ENCODE measurements at places on chromosomes 7 and 10.

DNA sequence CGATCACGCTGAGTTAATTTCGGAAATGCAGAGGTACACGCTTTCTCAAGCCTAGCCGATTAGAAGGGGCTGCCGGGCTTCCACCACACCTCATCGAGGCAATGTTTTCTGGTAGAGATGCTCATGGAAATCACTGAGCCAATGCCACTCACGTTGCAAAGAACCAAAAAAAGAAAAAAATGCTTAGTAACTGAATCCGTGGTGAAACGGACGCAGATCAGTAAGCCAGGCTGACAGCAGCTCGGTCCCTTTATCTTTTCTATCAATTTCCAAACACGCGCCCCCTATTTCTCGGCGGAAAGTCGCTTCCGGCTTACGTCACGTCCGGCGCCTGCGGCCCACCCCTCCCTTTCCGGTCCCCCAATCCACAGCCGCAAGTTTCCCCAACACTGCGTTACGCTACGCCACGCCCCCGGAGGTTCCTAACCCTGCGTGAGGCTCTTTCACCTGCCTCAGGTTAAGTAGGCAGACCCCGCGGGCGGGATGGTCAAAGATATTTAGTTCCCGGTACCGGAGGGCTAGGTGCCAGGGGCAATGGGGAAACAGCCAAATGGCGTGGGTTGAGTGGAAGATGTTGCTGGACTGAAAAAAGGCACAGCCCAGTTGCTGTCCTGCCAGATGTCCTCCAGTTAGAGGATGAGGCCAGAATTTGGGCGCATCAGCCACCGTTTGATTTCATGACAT lies at the start of gene NSUN6:
Gene NSUN6 (minus strand): TSS at position 264 of the 684 bp plus-strand sequence. CDS start 384 bp downstream, outside the sequence.
- peak; percentile 94 for DNase-seq

GRCh38 chr7:85595750-85596178 lies 408.9 kb upstream of the SEMA3D start:
- DNase-seq, result no peak

DNA sequence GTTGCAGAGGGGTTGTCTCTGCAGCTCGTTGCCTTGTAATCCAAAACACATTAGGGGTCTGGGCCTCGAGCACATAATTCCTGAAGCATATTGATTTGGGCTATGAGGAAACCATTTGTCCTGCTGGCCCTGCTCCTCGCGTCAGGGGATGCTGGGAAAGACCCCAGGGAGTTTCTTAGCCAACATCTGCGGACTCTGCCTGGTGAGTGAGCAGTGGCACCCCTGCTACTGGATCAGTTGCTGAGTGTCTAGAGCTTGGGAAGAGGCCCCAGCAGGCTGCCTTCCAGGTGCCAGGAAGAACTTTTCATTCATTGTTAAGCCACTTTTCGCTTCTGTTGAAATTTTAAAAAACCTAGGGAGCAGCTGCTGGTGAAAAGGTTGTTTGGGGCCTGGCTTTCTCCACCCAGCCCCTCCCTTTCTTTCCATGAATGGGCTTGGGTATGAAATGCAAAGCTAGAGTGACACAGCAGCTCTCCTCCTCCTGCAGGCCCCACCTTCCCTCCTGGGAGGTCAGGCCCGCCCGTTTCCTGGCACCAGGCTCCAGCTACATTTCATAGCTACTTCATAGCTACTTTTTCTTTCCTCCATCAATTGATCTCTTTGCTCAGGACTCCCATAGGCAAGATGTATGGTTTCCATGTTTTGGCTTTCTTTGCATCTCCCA lies 26.8 kb downstream of the TACR2 start:
- no peak for DNase-seq

- DNase-seq, result no peak
Observed at GRCh38 chr10:69048103-69048502, 39.8 kb upstream of the SRGN start.

DNA sequence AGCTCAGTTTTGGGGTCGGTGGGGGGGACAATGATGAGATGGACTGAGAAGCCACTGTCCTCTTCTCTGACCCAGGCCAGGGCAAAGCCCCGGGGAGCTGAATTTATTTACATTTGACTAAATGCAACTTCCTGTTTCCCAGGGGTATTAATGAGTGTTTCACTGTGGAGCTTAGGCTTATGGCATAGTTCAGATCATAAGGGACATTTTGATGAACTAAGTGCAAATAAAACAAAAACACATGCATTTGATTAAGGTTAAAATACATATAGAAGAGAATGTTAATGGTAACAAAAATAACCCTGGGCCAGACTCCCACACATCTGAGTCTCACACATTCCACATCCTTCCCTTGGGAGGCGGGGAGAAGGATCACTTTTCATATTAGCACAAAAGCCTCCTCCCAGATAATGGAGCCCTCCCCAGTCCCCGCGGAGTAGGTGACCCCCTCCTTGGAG lies 320.6 kb downstream of the FRMD4A start:
- no peak for DNase-seq

- DNase-seq, result no peak
Observed at GRCh38 chr10:113929522-113929921, 75.1 kb downstream of the NHLRC2 start.

DNA sequence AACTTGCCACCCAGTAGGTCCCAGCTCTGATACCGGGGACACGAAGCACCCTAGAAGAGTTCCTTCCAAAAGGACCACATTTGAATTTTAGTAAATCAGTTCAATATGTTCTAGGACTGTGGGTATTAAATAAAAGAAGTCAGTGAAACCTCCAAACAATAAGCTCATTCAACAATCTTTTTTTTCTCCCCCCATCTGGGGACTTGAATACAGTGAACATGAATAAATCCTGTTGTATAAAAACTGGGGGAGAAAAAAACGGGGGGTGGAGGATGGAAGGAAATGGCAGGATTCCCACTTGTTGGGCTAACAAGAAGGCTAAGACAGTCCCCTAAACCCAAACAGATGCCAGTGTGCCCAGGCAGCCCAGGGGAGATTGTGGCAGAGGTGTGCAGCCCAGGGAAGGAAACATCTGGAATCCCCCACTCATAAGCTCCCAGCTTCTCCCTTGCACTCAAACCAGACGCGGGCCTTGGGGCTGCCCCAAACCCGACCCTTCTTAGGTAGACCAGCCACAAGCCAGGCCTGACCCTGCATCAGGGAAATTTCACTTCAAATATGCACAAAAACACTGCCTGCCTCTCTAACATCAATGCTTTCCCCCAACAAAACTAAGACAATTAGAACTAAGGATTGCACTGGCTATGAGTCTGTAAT lies 8.8 kb downstream of the AFAP1L2 start:
- no peak for DNase-seq

GRCh38 chr7:18445916-18446520 lies 49.5 kb upstream of the HDAC9 start:
- DNase-seq, result no peak

DNA sequence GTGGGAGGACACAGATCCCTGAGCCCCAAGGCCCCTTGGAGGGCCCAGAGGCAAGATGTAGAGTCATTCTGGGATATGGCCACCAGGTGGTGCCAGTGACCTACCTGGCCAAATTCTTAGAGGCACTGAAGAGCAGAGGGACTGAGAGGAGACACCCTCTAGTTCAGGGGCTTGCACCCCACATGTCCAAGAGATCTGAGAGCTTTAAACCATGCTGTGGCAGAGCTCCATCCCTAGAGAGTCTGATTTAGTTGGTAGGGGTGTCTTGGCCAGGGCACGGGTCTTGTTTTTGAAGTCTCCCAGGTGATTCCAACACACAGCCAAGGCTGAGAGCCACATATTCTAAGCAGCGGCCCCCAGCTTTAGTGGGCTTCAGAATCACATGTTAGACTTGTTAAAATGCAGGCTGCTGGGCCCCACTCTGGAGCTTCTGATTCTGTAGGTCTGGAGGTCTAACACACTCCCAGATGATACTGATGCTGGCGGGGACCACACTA lies 52.5 kb downstream of the PRF1 start:
- DNase-seq, result peak; percentile 78

GRCh38 chr10:29131952-29132547 lies 156.8 kb upstream of the LYZL1 start:
- DNase-seq, result no peak

DNA sequence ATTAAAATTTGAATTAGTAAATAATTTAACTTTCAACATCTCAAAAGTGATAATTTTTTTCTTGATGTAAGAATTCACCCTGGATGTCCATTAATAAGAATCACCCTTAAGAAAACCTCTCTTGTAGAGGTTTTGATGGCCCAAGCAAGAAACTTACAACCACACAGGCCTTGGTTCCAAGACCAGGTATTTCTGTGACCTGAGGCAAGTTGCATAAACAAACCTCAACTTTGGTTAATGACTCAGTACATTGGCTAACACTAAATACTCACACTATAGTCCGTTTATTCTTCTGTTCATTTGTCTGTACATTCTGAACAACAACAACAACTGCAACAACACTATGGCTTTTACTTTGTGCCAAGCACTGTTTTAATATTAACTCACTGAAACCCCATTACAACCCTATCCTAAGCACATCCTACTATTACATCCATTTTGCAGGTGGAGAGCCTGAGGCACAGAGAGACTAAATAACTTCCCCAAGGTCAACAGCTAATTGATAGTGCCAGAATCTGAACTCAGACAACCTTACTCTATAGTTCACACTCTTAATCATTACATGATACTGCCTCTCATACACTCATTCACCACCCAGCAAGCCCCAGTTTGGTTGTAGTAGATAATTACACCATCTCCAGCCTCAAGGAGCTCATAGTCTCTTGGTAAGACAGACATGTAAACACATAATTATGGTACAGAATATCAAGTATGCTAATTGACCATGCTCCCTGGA lies 6.6 kb downstream of the ANK3 start:
- DNase-seq, result no peak

GRCh38 chr10:123988694-123989093 lies 97.1 kb upstream of the CPXM2 start:
- DNase-seq, result no peak

DNA sequence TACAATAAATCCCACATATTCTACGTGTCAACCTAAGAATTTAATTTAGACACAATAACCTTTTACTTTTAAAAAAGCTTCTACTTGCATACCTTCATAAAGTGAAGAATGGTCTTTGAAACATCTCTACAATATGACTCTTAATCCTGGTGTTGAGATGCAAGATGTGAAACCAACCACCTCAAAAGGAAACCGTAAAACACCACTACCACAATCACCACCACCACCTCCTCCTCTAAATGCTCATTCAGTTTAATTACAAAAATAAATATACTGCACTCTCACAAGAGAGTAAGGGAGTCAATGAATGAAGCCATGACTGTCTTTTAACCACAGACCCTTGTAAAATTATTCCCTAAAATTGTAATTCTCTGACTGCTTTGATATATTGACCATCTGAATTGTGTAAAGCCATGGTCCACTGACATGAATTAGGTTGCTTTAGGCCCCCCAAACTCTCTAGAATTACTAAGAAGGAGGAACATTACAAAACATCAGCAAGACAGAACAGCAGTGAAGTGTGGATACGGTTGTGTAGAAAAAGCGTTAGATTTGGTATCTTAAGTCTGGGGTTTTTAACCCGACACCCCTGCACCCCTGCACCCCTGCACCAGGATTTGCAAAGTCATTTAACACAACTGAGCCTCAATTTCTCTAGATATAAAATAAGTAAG lies 171.4 kb downstream of the SFMBT2 start:
- no peak for DNase-seq

DNA sequence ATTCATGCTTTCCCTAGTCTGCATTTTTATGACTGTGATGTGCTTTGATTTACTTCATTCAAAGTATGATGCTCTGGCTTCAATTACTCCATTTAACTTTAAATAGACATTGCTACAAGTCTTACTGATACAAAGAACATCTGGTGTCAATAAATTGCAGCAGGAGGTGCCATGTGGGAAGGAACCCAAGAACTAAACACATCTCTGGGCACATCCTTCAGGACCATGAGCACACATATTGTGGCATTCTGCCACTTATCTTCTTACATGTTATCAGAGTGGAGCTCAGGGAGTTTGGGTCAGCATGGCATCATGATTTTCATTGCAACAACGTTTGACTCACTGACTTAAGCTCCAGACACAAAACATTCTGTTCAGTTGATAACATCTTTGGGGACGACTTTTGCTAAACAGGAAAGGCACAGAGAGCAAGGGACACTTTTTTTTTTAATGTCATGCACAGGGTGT lies 227.0 kb downstream of the DKK1 start:
- no peak for DNase-seq

GRCh38 chr10:72742797-72743196 lies 50.9 kb downstream of the MCU start:
- no peak for DNase-seq

DNA sequence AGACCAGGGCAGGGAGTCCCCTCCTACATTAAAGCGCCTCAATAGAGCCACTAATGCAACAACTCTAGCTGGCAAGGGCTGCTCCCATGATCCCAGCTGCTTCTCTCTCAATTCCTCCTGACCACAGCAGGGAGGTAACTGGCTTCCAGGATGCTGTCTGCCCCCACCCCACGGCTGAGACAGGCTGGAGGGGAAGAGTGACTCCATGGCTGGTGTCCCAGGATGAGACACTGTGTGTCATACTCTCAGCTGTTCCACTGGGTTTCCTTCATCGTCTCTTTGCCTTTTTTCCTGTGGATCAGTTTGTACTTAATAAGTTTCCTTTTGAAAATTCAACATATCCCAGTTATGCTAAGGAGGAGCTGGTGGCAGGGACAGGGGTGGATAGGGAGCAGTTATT lies 27.7 kb upstream of the MYH16 start:
- no peak for DNase-seq

- DNase-seq, result no peak
Observed at GRCh38 chr10:20809631-20810030, 87.5 kb downstream of the NEBL start.

- no peak for DNase-seq
Observed at GRCh38 chr7:90717296-90718060, 121.4 kb downstream of the CDK14 start.

GRCh38 chr7:3154881-3155494 lies 111.3 kb upstream of the CARD11 start:
- DNase-seq, result peak; percentile 39

DNA sequence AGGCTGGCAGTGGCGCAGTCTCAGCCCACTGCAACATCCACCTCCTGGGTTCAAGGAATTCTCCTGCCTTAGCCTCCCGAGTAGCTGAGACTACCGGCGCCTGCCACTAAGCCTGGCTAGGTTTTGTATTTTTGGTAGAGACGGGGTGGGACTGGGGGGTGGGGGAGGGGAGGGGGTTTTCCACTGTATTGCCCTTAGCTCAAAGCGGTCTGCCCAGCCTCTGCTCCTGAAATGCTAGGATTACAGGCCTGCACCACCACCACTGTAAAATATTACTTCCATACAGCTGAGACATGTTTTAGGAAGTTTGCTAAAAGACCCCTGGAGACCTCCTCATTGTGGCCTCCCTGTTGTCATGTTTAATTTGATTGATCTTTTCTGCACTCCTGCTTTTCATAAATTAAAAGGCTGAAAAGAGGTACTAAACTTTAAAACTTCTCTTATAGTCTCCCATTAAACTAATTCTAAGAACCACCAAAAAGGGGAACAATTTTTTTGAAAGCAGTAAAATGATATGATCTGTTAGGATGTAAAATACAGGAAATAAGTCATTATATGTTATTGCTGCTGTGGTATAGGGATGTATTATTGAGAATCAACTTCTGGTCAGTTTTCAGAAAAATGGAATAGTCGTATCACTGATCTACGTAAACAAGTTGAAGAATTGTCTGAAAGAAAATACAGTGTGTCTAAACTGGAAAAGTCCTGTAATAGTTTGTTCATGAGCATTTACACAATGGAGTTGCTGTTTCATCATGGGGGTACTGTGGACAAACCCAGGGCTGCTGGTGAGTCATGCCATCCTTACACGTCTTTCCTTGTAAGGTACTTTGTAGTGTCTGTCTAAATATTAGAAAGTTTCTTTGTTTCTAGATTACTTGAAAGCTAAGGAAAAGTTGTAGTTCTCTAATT lies 72.9 kb upstream of the TMEM248 start:
- no peak for DNase-seq

GRCh38 chr7:99197498-99197897 lies 10.4 kb downstream of the KPNA7 start:
- DNase-seq, result no peak
